Stimulated activated CD4-positive, alpha-beta T cell treated with anti-CD3 and anti-CD28 coated beads, TNF-alpha, amount 100 ng/mL, for 1 hour (primary cell): ENCODE measurements at places on chromosomes 5 and 9.

DNA sequence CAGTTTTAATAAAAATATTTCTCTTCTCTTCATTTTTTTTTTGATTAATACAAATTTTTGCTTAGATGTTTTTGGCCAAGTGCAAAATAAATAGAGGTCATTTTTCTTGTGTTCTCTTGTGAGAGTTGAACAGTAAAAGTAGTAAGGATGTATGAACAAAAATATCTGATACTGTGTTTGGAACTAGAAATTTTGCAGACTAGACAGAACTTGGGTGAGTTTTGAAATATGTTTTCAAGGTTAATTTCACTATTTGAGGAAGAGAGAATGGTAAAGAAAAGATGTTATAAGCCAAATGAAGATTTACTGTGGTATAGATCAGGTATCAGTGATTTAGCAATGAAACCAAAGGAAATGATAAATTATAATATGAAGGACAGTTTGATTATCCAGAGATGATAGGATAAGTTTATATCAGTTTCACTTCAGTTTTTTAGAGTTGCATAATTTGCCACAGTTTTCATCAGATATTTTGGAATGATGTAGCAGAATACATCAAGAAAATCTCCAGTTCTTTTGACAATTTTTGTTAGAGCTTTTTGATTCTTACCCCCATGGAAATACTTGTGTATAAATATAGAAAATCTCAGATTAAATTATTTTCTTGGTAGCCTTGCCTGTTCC lies 147.9 kb upstream of the VCAN start:
- no peak for DNase-seq

GRCh38 chr5:116289276-116289675 lies 204.5 kb downstream of the COMMD10 start:
- DNase-seq, result no peak

DNA sequence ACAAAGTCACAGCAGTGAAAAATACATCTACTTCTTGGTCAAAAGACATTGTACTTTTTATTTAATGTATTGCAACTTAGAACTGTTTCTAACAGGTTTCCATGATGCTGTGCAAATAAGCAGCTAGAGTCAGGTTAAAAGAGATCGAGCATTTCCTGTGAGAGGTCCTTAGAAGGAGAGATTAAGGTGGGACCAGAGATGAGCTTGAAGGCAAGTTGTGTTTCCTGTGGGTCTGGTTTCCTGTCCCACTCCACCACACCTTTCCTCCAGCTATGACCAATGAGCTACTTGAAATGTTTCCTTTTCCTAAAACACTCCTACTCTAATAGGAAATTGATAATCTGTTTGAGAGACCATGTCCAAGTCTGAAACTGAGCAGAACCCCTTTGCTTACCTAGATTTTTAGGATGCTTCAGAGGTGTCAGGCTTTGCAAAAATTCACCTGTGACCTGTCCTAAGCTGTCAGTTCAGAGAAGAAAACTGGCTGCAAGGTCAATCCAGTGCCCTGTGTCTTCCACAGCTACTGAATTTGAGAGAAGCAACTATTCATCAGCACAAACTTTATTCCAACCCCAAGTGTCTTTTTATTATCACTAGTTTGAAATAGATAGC lies 13.1 kb upstream of the RLN1 start:
- no peak for DNase-seq

DNA sequence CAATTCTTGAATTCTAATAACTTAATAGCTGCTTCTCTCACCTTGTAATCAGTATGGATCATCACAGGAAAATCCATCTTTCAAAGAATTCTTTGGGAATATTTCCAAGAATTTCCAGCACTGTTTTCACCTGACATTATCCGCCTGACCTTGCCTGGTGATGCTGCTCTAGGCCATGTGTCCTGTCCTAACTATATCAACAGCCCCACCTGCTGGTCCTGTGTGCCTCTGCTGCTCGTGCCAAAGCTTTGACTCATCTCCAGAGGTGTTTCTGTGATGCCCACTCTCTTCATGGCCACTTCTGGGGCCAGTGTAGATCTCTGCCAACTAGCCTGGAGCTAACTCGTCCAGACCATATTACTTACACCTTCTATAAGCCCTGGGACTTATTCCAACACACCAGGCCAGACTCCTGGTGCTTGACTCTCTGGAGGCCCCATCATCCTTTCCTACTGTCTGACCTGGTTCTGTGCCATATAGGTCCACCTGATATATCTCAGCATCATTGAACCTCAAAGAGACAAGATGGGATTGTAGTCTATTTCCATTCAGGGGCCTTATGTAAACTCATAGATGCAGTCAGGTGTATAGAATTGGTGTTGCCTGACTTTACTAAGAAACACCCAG lies 67.5 kb upstream of the CKMT2 start:
- DNase-seq, result no peak

- no peak for DNase-seq
These were observed 1866.1 kb upstream of the NUDT12 start for GRCh38 chr5:105428451-105429380.

DNA sequence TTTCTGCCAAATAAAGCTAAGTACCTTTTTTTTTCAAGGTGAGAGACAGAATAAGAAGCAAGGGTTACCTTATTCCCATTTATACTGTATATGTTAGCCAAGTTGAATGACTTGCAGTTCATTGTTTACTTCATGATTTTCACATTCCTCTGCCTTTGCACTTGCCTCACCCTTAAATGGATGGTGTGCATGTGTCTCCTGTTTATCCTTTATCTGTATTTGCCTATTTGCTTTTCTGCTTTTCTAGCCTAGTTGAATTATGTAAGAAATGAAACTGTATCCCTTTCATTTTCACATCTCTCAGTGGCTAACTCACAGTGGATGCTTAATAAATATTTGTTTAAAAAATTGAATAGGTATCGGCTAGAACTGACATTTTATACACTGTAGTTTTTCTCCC lies 200.8 kb upstream of the ST8SIA4 start:
- no peak for DNase-seq

GRCh38 chr5:59538750-59539121 lies 354.8 kb downstream of the PDE4D start:
- no peak for DNase-seq

GRCh38 chr9:34046784-34047379 lies 1.8 kb downstream of the UBAP2 start:
- DNase-seq, result no peak

GRCh38 chr9:127380479-127380878 lies 16.5 kb upstream of the SLC2A8 start:
- DNase-seq, result no peak

- no peak for DNase-seq
These were observed 3.5 kb downstream of the SHB start for GRCh38 chr9:38065369-38066075.

DNA sequence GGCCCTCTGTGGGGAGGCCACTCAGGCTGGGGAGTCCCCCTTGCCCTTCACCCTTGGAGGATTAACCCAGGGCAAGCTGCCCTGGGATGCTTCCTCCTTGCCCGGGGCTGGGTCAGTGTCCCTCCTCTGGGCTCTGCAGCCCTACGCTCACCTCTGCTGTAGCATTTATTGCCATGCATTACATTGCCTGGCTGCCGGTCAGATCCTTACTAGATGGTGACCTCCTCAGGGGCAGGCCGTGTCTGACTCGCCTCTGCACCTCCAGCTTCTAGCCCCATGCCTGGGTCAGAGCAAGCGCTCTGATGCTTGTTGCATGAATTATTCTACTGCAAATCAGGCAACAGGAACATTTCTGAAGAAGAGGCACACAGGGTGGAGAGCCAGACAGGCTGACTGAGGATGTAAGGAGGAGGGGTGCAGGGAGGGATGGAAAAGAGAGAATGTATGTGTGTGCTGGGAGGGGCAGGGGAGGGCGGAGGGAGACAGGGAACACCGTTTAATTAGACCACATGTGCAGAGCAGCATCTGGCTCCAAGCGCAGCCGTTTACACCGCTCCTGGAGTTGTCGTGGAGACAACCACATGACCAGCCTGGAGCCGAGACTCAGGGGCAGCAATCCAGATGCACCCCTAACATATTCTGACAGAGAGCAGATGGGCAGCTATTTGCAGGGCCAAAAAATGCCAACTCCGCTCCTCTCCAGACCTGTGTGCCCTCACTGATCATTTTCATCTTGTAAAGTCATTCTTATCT lies 117.0 kb downstream of the CRB2 start:
- DNase-seq, result no peak

DNA sequence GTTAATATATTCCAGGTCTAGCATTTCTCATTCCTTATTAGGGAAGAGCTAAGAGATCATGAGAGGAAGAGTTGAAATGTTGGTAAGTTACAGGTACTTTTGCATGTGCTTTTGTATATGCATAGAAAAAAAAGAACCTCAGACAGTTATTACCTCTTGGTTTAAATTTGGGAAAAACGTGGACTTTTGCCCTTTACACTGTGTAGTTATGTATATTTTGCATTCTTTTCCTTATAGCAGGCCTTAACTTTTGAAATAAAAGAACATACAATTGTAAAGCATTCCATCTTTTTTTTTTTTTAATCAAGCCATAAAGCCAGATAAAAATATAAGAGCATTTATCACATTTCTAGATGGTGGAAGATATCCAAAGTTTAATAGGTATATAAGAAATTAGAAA lies 61.4 kb downstream of the RIC1 start:
- DNase-seq, result no peak

DNA sequence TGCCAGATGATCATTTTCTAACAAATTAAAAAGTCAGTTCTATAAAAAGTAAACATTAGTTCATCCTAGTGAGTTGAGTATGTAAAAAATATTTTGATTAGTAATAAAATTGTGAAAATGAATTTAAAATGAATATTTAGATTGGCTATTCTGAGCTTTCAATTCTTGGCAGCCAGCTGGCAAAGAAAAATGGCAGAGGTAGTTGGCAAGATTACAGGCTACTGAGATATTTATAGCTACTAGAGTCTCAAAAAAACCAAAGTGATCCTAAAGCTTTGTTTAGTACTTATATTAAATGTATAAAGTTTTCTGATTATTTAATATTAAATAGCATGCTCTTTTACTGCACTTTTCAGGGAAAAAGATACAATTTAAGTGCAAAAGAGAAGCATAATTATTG lies 25.0 kb downstream of the SGTB start:
- no peak for DNase-seq

GRCh38 chr9:129140397-129141065 lies 29.3 kb downstream of the PTPA start:
- DNase-seq, result no peak
